ENCODE measurements at places on chromosomes 16 and 17. TPM values are rescaled to one million over a fixed set of nuclear protein-coding genes. Genes with fewer than 3 reads are reported as not detected.

The CLEC10A gene
- not detected for total RNA-seq

The NPIPB9 gene
- 1.6 TPM for total RNA-seq

The CLDN6 gene
- 0.56 TPM for total RNA-seq

The KRT40 gene
- not detected for total RNA-seq

The LPO gene
- total RNA-seq, result not detected

The SULT1A2 gene
- not detected for total RNA-seq

The TLCD3A gene
- 54.6 TPM for total RNA-seq

The SNAI3 gene
- not detected for total RNA-seq

The NPB gene
- total RNA-seq, result 0.65 TPM

The MPV17L gene
- total RNA-seq, result 5.8 TPM

The GAST gene
- not detected for total RNA-seq

The TSPAN10 gene
- total RNA-seq, result 4.3 TPM

The RNF43 gene
- total RNA-seq, result 0.38 TPM

The PTX4 gene
- total RNA-seq, result 0.14 TPM

The CLDN9 gene
- total RNA-seq, result 0.32 TPM

The ADAD2 gene
- total RNA-seq, result not detected

The IGSF6 gene
- not detected for total RNA-seq

The CX3CL1 gene
- total RNA-seq, result 0.19 TPM

The SP6 gene
- total RNA-seq, result 2.9 TPM

The NPTX1 gene
- total RNA-seq, result 202 TPM

The HSPB9 gene
- total RNA-seq, result not detected

The MT1G gene
- not detected for total RNA-seq

The NPIPA1 gene
- total RNA-seq, result 51.0 TPM

The CD2BP2 gene
- total RNA-seq, result 68.0 TPM

The KRT15 gene
- total RNA-seq, result 5.1 TPM

The GCGR gene
- 0.35 TPM for total RNA-seq

The SLC2A4 gene
- 0.20 TPM for total RNA-seq

The AOC2 gene
- total RNA-seq, result 1.9 TPM

The KRT32 gene
- total RNA-seq, result not detected

The ZNF764 gene
- 4.9 TPM for total RNA-seq

The DYNLRB2 gene
- not detected for total RNA-seq

The EIF5A gene
- total RNA-seq, result 1,710 TPM

The GPR142 gene
- not detected for total RNA-seq

The DHX38 gene
- total RNA-seq, result 56.0 TPM

The ZMYND15 gene
- 0.64 TPM for total RNA-seq

The TBX21 gene
- not detected for total RNA-seq

The CCL7 gene
- not detected for total RNA-seq

The PLEKHM1 gene
- 22.8 TPM for total RNA-seq

The PEMT gene
- total RNA-seq, result 39.6 TPM

The GHDC gene
- total RNA-seq, result 18.8 TPM

The CALB2 gene
- 4.7 TPM for total RNA-seq

The CCL1 gene
- total RNA-seq, result not detected

The RNF157 gene
- total RNA-seq, result 9.4 TPM

The SPEM1 gene
- total RNA-seq, result not detected

The PLEKHG4 gene
- 15.7 TPM for total RNA-seq

The RRAD gene
- 12.7 TPM for total RNA-seq
